ENCODE measurements at places on chromosomes 5 and 9. TPM values are rescaled to one million over a fixed set of nuclear protein-coding genes. Genes with fewer than 3 reads are reported as not detected.

The SVEP1 gene
- 6.4 TPM for total RNA-seq

The FBN2 gene
- total RNA-seq, result 191 TPM

The IL13 gene
- total RNA-seq, result not detected

The IFNA2 gene
- total RNA-seq, result not detected

The IL4 gene
- total RNA-seq, result not detected

The GABRP gene
- not detected for total RNA-seq
